Glomerular endothelial cell (primary cell): ENCODE measurements at places on chromosomes 7 and 10. TPM values are rescaled to one million over a fixed set of nuclear protein-coding genes. Genes with fewer than 3 reads are reported as not detected.

DNA sequence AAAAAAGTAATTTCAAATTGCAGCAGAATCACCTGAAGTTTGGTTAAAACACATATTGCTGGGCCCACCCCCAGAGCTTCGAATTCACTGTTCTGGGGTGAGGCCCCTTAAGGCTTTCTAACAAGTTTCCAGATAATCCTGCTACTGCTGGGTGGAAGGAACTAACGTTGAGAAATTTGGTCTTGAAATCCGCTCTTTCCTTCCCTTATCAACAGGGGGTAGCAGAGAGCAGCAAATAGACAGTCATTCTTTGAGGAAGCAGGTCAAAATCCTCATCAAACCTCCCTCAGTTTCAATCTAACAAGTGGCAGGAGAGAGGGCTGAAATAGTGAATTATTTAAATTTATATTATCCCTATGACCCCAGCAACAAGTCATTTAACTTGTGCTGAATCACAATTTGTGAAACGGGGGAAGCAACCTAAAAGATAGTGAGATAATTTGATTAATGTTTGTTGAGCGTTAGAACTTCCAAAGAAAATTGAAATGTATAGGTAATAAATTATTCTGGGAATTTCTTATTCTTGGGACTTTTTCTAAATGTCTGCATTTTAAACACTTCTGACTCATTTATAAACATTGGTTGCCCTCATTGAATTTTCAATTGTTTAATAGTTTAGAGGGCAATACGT lies 21.7 kb upstream of the MALSU1 start:
- peak; percentile 52 for DNase-seq

DNA sequence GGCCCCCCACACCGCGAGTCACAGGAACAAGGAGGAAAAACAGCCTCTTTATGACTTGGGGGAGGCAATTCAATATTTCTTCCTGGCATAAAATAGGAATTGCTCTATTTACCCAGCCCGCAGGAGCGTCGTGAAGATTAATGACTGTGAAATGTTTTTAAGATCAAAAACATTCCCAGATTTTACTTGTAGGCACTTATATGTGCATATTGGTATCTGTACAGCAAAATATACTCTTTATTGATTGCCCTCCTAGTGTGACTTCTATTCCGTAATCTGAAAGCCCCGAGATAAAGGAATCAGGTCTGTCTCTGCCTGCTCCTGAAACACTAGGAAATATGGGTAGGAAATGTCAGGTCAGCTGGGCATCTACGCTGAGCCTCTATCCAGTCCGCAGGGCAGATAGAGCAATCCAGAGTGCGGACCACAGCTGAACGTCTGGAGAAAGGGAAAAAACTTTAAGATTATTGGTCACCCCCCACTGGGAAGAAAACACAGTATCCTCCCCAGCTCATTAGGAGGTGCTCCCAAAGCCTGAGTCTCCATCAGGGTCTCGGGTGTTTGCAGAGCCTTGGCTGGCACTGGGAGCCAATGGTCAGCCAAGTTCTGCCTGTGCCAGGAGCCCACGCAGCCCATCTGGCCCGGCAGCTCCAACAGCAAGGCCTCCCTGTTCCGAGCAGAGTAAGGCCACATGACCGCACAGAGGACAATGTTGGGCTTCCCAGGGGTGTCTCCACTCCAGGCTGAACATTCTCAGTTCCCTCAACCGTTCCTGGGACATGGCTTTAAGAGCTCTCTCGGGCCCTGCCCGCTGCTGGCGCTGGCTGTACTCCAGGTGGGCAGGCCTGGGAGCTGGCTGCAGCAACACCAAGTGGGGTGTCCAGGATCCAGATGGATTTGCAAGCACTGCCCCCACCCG lies 7.7 kb downstream of the CTBP2 start:
- DNase-seq, result no peak

GRCh38 chr10:102230861-102231356 lies 4.8 kb downstream of the ELOVL3 start:
- DNase-seq, result no peak

GRCh38 chr7:26861050-26861449 lies 3.3 kb downstream of the SKAP2 start:
- no peak for DNase-seq

DNA sequence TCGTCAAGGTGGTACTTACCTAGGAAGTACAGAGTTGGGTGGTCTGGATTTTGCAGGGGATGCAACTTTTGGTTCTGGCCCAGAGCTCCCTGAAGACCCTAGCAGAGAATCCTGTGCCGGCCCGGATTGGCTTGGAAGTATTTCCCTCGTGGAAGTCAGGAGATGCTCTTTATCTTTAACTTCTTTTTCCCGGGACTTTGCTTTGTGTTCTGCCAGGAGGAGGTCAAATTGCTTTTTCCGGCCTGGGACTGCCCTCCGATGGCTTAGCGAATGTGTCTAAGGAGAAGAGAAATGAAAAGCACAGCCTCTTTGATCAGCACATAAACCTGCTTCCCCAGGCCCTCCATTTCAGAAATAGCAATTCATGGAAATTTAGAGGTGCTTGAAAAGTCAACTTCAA lies 57.0 kb upstream of the EFCAB10 start:
- DNase-seq, result no peak

DNA sequence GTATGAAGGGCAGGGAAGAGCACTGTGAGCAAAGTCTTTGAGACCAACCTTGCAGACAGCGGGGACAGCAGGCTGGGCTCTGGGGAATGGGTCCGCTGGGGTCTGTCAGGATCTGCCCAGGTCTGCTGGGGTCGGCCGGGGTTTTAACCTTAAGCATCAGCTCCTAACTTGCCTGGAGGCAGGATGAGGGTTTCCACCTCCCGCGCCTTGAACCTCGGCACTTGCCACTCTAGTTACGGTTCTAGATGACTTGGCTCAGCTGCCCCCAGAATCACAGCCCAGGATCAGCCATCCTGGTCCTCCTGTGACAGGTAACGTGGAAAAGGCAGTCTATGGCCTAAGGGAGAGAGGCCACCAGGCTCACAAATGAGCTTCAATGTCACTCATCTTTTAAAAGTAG lies 50.4 kb upstream of the CACUL1 start:
- no peak for DNase-seq

GRCh38 chr7:157468221-157469111 lies 131.7 kb downstream of the DNAJB6 start:
- DNase-seq, result no peak

DNA sequence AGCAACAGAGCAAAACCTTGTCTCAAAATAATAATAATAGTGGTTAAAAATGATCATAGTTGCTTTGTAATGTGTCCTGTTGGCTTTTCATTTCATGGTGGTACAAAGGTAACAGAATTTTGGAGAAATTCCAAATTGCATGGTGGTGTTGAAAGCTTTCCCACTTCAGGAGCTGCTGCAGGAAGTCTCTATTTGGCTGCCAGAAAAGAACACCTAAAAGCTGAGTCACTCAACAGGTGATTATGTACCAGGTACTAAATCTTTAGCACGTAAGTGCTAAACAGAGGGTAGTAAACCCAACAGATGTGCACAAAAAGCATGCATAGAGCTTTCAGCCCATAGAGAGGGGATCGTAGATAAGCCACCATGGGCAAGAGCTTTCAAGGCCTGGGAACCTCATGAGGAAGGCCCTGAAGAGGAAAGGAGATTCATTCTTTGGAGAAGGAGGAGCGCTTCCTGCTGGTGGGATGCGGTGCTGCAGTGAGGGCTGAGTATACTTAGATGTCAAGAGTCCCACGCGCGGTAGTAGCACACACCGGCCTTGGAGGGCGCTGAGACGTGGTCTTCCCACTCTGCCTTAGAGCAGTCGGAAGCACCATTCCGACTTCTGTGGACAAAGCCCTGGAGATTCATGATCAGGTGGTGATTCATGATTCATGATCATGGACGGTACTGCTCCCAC lies 118.7 kb downstream of the RALA start:
- DNase-seq, result no peak

DNA sequence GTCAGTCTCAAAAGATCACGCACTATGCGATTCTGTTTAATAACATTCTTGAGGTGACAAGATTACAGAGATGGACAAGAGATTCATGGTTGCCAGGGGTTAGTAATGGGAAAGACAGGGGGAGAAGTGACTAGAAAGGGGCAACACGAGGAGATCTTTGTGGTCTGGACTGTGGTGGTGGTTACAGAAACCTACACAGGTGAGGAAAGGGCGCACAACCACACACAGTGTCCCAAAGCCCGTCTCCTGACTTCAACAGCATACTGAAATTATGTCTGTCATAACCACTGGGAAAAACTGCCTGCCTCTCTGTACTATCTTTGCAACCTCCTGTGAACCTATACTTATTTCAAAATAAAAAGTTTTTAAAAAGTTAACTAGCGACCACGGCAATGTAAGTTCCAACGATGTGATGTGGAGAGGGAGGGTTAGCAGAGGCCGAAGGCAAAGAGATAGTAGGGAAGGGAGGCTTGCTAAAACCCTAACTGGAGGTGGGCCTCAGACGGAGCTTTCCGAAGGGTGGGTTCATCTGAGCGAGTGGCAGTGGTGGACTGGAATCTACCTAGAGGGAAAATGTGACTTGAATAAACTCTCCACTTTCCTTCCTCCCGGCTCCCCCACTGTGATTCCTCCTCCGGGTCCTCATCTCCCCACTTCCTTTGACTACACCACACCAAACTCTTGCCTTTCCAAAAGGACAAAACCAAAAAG lies 43.7 kb downstream of the GNA12 start:
- no peak for DNase-seq

DNA sequence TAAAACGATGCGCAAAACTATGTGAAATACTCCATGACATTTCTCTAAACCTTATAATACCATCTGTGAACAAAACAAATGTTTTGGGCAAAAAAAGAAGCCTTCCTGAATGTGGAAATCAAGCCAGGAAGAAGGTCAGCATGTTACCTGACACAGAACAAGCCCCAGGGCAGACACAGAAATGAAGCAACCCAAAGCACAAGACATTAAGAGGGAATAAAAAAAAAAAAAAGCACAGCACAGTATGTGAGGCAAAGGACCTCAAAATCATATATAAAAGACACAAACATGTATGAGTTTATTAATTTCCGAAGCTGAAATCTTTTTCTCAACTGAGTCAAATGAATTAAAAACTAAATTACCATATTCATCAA lies 161.8 kb downstream of the SKIDA1 start:
- no peak for DNase-seq

- DNase-seq, result no peak
Observed at GRCh38 chr7:47741984-47742383, 160.1 kb upstream of the TNS3 start.

GRCh38 chr7:17939606-17940301 lies 540 bp downstream of the SNX13 start:
- no peak for DNase-seq

DNA sequence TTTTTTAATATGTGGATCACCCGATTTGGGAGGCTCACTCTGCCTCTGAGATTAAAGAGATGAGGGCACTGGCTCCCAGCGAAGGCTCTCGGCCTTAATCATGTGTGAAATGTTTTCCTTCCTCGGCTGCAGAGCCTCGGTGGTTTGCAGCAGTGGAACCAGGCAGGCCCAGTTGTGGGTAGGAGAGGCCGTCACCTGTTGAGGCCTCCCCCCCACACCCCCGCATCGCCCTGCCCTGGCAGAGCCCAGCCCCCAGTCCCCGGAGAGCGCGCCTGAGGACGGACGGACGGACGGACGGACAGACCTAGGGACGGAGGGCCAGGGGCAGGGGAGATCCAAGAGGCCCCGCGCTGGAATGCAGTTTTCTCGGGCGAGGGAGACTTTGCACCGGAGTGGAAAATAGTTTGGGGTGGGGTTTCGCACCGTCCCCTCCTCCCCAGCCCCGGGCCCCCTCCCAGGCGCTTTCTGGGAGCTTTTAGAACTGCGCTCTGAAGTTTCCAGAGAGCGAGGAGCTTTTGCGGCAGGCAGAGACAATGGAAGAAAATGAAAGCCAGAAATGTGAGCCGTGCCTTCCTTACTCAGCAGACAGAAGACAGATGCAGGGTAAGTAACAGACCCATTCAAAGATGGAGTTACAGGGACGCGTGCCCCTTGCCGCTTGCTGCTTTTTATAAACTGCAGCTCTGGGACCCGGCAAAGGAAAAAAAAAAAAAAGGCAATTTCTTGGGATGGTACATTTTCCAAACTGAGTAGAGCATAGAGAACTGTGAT lies at the start of gene KIAA1217:
Gene KIAA1217 (plus strand): TSS at position 478 of the 771 bp plus-strand sequence. CDS start 56 bp downstream, at position 534.
- DNase-seq, result no peak

GRCh38 chr10:76541852-76542251 lies 1095.8 kb downstream of the KCNMA1 start:
- no peak for DNase-seq

GRCh38 chr7:10257438-10257837 lies 716.2 kb upstream of the PHF14 start:
- no peak for DNase-seq

- DNase-seq, result no peak
Observed at GRCh38 chr7:95589031-95589430, 7.3 kb downstream of the PDK4 start.

DNA sequence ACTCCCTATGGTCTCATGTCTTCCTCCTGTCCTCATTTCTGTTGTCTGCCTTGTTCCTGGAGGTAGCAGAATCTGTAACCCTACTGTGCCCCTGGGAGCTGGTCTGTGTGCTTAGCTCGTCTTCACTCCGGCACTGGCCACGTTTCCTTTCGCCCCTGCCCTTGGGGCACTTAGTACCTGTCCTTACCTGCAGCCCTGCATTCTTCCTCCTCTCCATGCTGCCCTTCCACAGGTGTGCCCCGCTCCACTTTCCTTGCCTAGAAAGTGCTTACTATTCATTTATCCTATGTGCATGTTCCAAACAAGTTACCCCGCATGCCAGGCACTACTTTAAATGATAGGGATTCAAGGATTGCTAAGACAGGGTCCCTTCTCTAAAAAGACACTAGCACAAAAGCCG lies 199.9 kb upstream of the ZMIZ1 start:
- DNase-seq, result no peak

DNA sequence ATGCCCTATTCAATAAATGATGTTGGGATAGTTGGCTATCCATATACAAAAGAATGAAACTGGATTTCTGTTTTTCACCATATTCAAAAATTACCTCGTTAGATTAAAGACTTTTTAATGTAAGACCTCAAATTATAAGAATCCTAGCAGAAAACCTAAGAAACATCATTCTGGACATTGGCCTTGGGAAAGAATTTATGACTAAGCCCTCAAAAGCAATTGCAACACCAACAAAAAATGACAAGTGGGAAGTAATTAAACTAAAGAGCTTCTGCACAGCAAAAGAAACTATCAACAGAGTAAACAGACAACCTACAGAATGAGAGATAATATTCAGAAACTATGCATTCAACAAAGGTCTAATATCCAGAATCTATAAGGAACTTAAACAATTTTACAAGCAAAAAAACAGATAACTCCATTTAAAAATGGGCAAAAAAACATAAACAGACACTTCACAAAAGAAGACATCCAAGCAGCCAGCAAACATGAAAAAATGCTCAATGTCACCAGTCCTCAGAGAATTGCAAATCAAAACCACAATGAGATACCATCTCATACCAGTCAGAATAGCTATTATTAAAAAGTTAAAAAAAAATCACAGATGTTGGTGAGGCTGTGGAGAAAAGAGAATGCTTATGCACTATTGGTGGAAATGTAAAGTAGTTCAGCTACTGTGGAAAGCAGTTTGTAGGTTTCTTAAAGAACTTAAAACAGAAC lies 309.8 kb downstream of the AHR start:
- DNase-seq, result no peak

- no peak for DNase-seq
Observed at GRCh38 chr7:139708541-139708940, 69.3 kb downstream of the HIPK2 start.

- peak; percentile 14 for DNase-seq
Observed at GRCh38 chr10:27019827-27020226, 80.5 kb downstream of the ANKRD26 start.

The GSTO2 gene
- total RNA-seq, result 0.97 and 2.0 TPM in 2 replicates

The NANOS1 gene
- 0.82 and 2.8 TPM in 2 replicates for total RNA-seq

The ZNF804B gene
- total RNA-seq, result not detected in 2 replicates

The TDRD1 gene
- total RNA-seq, result 0.06 TPM in 1 of 2 replicates, not detected in the other

The ZNF800 gene
- total RNA-seq, result 14.4 and 34.4 TPM in 2 replicates

The PPRC1 gene
- total RNA-seq, result 21.6 and 31.5 TPM in 2 replicates

The SPDYE6 gene
- total RNA-seq, result not detected in 2 replicates

The UNCX gene
- total RNA-seq, result not detected in 2 replicates

The BRI3 gene
- total RNA-seq, result 107 and 140 TPM in 2 replicates

The SLC13A1 gene
- not detected in 2 replicates for total RNA-seq

The ZNF282 gene
- total RNA-seq, result 33.3 and 34.4 TPM in 2 replicates
